ENCODE measurements at places on chromosomes 6 and 20.

DNA sequence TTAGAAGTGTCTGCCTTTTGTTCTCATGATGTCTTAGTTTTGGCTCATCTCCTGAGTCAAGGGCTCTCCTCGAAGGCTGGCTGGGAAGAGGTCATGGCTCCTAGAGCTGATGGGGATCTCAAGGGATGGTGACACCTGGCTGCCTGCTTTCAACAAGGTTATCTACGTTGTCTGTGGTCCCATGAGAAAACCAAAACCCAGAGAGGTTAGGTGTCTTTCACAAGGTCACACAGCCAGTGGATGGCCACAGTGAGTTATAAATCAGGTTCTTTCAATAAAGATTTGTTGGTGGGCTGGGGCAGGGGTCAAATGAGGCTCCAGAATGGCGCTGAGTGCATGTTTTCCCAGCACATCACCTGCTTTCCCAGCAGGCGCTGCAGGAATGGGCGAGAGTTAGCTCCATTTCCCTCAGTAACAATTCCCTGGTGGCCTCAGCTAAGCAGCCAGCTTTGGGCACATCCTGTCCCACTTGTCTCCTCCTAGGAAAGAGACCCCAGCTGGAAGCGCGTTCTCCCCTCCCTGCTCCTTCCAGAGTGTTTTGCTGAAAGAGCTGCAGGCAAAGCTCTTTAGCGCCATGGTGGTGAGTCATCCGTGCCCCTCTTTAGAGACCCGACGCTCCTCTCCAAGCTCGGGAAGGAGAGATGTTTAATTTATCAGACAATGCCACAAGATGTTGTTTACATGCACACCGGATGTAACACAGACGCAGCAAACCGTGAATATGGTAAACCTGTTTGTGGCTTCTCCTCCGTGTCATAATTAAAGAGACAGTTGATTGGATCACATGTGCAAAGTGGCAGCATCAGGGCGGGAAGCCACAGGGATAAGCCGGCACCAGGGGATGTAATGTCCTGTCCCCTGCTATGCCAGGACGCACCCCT, 109.7 kb downstream of the LRFN2 start:
- no peak for DNase-seq

DNA sequence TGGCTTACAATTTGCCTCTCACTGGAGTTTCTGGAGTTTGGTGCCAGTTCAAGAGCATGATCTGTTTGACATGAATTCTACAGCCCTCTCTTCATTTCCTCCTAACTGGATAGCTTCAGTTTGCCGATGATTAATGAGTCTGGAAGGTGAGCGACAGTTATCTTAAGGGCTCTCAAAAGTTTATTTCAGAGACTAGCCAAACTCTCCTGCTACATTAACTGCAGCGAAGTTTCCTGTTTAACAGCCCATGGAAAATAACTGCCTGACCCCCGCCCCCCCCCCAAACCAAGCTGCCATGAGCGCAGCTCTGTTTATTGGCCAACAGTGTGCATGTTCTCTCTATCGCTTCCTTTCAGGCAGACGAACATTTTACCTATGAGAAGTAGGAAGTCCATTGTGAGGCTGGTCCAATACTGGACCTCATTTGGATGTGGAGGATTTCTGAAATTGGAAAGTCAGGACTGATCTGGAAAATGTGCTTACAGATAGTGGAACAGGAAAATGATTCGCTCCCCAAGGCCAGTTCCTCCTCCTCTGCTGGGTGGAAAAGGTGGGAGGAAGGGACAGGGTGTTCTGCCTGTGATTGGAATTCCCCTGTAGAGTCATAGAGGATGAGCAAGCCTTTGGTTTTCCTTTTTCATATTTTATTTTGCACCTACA, 522.2 kb upstream of the JAG1 start:
- no peak for DNase-seq

- no peak for DNase-seq
Observed at GRCh38 chr20:37385659-37386504, 39.9 kb downstream of the SRC start.

DNA sequence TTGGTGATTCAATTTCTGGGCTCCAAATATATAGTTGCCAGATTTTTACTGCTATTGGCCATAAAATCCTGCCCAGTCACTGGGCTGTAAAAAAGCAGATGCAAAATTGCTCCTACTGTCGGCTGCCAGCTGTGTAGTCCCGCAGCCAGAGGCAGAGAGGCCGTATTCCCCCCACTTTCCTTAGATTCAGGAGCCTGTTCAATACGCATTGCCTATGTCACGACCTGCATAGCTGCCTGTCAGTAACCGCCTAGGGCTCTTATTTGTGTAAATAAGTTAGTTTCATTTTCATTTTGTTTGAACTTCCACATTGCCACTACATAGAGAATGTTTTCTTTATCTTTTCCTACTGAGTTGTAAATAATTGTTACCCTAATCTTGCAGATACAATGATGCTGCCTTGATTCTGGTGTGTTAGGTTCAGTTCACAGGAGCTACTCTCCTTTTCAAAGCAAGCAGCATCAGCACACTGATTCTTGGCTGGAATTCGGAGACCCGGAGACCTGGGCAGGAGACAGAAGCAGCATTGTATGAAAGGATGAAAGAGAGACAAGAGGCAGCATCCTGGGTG, 46.0 kb upstream of the UST start:
- DNase-seq: peak; percentile 54

- DNase-seq: peak; percentile 92
Observed at GRCh38 chr6:31822036-31822821, 5.3 kb upstream of the HSPA1B start.
